ENCODE measurements at places on chromosomes 4 and X.

DNA sequence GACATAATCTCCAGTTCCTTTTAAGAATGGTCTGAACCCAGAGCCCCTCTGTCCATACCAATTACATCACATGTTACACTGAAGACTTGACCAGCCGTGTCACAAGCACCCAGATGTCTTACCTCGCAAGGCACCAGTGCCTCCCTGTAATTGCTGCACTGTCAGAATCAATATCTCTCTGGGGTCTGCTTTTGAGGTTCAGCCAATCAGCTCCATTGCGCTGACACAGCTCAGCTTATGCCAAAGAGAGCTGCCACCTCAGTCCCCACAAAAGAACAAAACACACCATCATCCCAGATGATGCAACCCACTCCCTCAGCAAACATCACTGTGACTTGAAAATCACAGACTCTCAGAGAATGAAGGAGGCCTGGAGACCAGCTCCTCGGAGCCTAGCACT is 82.5 kb upstream of the SORBS2 start:
- no peak for DNase-seq

- no peak for DNase-seq
Observed at GRCh38 chrX:633043-633984, 2.7 kb downstream of the SHOX start.

DNA sequence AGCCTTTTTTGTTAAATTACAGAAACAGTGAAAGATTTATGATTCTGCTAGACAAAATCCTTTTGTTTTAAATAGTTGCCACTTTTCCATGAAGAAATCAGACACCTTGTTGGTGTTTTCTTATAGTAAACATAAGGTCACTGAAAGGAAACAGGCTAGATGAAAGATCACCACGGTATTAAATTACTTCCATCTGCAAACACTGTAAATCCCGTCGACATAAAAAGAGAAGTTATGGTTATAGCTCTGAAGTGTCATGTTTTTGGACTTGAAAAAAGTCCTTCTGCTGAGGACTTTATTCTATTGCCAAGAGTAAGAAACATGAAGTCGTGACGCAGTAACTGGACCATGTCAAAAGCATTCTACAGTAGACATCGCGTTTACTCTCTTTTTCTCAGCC is 567.6 kb upstream of the SLIT2 start:
- peak; percentile 10 for DNase-seq

- peak; percentile 96 for DNase-seq
Observed at GRCh38 chr4:77818073-77818601, 1.0 kb downstream of the CNOT6L start.

DNA sequence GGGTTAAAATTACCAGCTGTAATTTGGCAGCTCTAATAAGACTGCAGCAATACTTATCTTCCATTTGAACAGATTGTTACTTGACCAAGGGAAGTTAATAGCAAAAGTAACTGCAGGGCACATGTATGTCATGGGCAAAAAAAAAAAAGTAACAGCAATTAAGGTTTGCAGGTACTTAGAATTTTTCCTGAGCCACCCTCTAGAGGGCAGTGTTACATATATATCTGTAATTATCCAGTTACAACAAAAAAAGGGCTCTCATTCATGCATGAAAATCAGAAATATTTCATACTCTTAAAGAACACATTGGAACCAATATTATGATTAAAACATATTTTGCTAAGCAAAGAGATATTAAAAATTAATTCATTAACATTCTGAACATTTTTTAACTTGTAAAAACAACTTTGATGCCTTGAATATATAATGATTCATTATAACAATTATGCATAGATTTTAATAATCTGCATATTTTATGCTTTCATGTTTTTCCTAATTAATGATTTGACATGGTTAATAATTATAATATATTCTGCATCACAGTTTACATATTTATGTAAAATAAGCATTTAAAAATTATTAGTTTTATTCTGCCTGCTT is 25.1 kb downstream of the XIAP start:
- DNase-seq: peak; percentile 40

DNA sequence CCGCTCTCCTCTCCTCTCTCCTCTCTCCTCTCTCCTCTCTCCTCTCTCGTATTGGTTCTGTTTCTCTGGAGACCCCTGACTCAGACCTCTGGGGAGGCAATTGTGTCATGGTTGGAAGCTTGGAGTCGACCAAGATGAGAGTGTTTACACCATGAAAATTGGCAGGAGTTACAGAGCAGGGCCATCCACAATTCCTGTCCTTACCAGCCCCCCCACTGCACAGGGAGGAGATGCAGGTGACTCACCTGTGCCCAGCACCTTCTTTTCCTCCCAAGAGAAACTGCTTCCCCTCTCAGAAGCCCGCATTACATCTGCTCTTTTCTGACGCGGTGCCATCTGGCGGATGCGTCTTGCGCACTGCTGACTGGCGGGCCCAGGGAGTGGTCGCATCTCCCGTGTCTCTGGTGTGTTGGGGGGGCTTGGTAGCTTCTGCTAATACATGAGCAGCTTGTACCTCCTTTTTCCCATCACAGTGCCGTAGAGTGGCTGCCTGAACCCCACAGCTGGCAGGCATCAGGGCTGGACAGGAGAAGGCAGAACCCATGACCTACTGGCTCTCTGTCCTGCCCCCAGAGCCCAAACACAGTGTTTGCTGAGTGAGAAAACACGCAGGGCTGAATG is 31.4 kb upstream of the GPR78 start:
- no peak for DNase-seq

GRCh38 chr4:131499141-131499873 is 1649.8 kb upstream of the PCDH10 start:
- DNase-seq: no peak

DNA sequence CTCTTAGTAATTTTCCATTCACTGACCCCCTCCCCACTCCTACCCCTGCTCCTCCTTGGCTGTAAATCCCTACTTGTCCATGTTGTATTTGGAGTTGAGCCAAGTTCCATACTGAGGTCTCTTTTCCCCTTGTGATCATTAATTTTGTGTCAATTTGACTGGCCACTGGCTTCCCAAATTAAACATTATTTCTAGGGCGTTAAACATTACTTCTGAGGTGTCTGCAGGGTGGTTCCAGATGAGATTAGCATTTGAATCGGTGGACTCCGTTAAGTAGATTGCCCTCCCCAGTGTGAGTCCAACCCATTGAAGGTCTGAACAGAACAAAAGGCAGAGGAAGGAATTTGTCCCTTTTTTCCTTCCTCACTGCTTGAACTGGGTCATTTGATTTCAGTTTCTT is 25.7 kb downstream of the SLC39A8 start:
- DNase-seq: no peak

- no peak for DNase-seq
Observed at GRCh38 chrX:41971346-41971745, 48.0 kb upstream of the CASK start.

DNA sequence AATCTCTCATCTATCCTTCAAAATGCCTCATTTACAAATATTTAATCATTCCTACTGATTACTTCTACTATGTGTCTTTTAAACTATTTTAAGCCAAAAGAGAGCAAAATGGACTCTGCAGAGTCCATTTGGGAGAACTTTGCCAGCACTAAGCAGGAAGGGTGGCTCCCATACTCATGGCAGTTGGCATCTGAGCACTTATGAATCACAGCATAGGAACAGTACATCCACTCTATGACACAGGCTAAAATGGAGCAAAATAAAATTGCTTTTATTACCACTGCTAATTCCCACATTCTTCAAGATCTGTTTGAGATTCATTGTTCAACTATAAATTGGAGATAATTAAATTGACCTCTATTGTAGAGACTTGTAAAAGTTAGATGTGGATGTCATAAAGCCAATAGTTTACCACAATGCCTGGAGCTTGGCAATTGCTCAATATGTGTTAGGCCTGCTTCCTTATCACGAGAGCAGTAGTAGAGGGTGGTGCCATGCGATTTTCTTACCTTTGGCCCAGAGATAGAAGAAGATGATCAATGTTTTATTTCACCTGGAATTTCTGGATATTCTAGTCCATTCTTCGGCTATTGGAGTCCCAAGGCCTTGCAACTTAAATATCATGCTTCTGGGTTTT is 19.1 kb downstream of the HPGD start:
- DNase-seq: no peak

DNA sequence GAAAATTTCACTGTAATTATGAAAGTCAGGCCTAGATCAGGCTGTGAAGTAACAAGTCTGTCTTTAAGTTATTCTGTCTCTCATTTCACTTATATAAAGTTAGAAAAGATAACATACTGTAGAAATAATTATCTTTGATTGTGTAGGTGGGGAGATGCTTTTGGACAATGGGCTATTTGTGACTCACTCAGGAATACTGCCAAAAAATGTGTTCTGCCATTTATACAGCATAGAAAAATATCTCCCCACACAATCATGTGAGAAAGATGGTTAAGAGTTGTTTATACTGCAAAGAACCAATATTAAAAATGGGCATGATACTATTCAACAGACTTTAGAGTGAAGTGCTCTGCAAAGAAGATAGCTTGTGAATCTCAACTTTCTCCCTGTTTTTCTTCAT is 95.0 kb upstream of the GABRA2 start:
- DNase-seq: no peak

- peak; percentile 8 for DNase-seq
Observed at GRCh38 chr4:90128961-90129495, 1.8 kb downstream of the CCSER1 start.

DNA sequence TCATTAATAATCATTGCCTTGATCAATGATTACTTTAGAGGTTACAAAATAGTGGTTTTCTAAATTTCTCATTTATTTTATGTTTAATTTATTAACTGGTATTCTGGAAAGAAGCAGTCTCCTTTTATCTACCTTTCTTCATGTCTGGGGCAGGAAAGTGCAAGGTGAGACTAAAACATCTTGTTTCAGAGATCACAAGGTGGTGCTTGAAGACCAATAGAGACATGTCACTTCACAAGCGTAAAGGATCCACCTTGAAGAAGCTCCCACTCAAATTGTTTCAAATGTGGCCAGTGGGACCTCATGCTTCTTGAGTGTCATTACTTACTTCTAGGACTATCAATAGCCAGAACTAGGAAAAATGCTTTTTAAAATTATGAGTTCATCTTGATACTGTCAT is 1568.7 kb downstream of the RPA4 start:
- no peak for DNase-seq

DNA sequence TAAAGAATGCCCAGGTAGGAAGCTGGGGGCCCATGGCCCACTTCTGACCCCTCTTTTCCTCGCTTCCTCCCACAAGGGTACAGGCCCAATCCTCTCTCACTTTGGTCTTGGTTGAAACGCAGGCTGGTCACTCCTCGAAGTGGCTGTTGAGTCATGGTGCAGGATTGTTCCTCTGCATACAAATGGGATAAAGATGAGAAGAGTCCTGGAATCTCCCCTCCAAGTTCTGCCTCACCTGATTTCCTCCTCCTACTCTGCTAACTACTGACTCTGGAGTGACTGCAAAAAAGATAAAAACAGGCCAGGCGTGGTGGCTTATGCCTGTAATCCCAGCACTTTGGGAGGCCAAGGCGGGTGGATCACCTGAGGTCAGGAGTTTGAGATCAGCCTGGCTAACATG is 1.7 kb downstream of the WDR45 start:
- no peak for DNase-seq

- no peak for DNase-seq
Observed at GRCh38 chrX:30876367-30876766, 12.7 kb downstream of the TAB3 start.

DNA sequence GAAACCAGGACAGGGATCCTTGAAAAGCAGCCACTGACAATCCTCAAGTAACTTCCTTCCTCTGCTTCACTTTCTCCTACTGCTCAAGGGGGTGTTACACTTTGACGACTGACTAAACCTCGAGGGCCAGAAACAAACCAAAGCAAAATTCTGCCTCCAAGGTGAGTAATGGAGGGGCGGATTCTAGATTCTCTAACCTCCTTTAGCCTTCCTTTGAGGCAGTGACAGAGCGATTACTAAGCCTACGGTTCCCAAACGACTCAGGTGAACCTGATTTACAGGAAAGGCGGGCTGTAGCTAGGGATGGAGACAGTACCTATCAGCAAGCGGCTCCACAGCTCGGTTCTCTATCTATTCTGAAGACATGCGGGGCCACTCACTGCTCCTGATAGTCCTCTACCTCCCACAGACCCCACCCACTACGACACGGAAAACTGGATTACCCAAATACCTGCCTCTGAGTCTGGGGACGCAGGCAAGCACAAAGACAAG is 487 bp downstream of the TBCK start:
- DNase-seq: peak; percentile 63

DNA sequence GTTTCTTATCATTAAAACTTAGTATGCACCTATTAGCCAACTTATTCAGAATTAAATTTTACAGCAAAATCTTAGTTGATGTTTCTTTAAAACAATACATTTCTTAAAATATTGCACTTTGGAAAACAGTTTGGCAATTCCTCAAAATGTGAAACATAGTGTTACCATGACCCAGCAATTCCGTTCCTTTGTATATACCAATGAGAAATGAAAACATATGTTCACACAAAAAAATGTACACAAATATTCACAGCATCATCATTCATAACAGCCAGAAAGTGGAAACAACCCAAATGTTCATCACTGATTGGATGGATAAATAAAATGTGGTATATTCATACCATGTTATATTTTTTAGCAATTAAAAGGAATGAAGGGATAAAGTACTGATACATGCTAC is 50.2 kb downstream of the WDR44 start:
- DNase-seq: no peak

GRCh38 chr4:68658672-68659071 is 11.8 kb downstream of the UGT2B15 start:
- no peak for DNase-seq

DNA sequence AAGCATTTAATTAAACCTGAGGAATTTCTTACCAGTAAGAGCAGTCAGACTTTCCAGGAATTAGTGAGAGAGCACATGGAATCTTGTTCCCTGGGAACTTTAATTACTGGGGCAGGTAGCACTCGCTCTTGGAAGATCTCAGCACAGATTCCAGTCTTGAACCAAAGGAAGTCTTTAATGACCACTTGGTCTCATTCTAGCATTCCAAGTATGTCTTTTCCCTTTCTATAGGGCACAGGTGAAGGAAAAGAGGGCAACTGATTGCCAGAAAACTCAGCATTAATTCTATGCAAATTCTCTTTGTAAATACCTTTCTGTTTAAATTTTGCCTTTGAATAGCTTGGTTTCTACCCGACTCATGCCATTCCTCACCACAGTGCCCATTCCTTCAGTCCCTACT is 236.6 kb downstream of the LDB2 start:
- no peak for DNase-seq

- DNase-seq: no peak
Observed at GRCh38 chr4:15668566-15669435, 12.8 kb upstream of the FAM200B start.

DNA sequence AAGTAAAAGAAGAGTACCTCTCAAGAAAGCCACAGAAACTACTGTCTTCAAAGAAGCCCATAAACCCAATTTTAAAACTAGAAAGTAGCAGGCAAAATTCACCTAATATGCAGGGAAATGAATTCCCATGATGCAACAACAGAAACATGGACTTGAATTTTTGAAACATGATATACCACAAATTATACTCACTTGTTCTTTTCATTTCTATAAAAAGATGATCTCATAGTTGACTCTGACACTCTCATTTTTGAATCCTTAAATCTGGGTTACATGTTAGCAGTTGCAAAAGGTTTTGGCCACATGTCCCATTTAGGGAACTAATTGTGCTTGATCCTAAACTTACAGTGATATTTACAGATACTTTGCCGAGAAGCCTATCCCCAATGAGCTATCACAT is 1130.8 kb downstream of the FAT4 start:
- no peak for DNase-seq

All from Kasumi-1 (cell line).